ENCODE measurements at places on chromosomes 2 and 18. TPM values are rescaled to one million over a fixed set of nuclear protein-coding genes. Genes with fewer than 3 reads are reported as not detected.
A peak's percentile ranks its signal among the peaks of the same experiment; 100 is the strongest.

DNA sequence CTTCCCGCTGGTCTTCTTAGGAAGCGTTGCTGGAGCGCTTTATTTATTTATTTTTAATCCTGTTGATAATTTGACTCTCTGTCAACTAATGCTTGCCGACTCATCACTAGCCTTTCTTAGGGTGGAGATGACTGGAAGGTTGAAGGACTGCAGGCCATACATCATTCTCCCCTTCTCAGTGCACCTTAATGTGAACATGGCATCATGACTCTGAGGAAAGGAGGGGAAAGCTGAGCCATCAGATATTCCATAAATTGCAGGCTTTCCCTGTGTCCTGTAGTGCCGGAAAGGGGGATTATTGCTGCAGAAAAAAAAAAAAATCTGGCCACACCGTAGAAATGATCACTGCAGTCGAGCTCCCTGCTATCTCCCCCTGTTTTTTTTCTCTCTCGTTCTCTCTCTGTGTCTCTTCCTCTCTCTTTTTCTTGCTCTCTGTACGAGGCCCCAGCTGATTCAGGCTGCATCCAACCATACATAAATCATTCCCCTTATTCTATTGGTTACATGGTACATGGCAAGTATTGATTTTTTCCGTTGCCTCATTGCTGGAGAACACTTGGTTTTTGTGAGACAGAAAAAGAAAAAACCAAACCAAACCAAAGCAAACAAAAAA, 125.8 kb upstream of the EFEMP1 start:
- no peak for DNase-seq

Gene ANKRD30B
- total RNA-seq, result 0.57 TPM

- peak; percentile 54 for DNase-seq
Observed at GRCh38 chr2:175111200-175111657, 56.8 kb downstream of the ATF2 start.

- peak; percentile 49 for DNase-seq
Observed at GRCh38 chr2:178796079-178796677, 11.0 kb downstream of the TTN start.

- no peak for DNase-seq
Observed at GRCh38 chr18:11663439-11664029, 25.5 kb upstream of the GNAL start.

Gene PPP1R1C
- 5.2 TPM for total RNA-seq

Gene FARSB
- 27.4 TPM for total RNA-seq

Gene CELF4
- total RNA-seq, result not detected

GRCh38 chr2:108377815-108378630, at the start of gene SULT1C4:
Gene SULT1C4, plus strand, starts transcription at chr2:108377954. Its CDS starts 384 bp downstream, at chr2:108378338.
- DNase-seq, result no peak

DNA sequence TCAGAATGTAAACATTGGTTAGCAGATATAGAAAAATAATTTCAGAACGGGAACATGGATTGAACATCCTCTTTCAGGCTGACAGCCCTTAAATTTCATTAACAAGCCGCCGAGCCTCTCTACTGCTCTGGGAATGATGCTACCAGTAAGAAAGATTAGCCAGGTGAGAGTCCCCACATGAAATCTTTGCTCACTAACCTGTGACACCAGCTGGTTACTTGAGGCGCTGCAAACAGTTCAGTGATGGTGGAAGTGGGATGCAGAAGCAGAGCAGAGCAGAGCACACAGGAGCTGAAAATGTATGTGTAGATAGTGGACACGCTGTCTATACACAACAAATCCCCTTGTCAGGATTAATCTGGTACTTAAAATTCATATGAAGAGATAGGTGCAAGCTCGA, 721.1 kb downstream of the DPP10 start:
- no peak for DNase-seq

- DNase-seq, result peak; percentile 69
Observed at GRCh38 chr2:101546376-101547058, 71.6 kb upstream of the RFX8 start.

DNA sequence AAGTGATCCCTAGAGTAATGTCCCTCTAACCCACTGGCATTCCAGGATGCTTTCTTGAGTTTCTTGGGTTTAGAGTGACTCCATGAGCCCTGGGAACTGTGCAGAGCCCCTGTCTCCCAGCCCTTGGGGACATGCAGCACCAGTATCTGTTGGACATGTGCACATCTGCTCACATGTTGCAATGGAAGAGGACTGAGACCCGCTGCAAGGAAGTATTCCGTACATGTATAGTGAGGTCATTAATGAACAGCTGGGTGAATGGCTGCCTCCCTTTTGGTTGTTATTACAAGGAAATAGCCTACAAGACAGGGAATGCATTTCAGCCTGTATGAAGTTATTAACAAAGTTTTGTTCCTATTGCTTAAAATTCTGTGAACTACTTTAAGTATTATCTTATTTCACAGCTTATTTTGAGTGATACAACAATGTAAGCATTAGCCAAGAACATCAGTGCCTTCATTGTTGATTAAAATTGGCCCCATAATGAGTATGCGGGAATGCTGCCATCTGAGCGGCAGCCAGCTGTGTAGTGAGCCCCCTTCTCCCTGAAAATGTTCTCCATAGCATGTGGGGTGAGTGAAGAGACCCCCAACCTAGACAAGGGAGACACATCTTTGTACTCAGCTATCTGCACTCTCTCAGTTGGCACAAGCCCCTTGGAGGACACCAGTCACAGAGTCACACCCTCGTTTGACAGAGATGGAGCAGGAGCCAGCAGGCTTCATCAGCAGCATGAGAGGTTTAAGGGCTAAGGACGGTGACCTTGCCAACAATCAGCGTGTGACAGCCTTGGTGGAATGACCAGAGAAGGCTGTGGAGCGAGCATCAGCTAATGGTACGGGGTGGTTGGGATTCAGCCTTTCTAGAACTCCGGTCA, 87.4 kb downstream of the FAM210A start:
- no peak for DNase-seq

DNA sequence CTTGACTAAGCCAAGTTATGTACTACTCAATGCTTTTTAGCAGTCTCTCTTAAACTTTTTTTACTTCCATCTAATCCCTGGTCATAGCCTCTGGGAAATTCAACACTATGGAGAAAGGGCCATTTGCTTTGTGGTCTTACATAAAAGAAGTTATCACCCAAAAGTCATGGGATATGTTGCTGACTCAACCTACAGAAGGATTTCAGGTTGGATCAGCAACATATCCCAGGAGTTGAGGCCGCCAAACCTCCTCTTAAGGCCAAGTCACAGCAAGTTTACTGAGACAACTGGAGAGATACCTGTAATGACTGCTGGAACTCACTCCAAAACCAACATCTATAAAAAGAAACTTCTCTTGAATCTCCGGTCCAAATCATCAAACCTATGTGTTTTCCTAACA, 141.1 kb downstream of the IRS1 start:
- DNase-seq, result peak; percentile 71

GRCh38 chr2:51213826-51214225, 181.9 kb upstream of the NRXN1 start:
- DNase-seq, result no peak

- DNase-seq, result peak; percentile 8
Observed at GRCh38 chr2:187934236-187934635, 357.4 kb upstream of the GULP1 start.

GRCh38 chr2:41197781-41198180, 745.9 kb upstream of the SLC8A1 start:
- DNase-seq, result peak; percentile 4

DNA sequence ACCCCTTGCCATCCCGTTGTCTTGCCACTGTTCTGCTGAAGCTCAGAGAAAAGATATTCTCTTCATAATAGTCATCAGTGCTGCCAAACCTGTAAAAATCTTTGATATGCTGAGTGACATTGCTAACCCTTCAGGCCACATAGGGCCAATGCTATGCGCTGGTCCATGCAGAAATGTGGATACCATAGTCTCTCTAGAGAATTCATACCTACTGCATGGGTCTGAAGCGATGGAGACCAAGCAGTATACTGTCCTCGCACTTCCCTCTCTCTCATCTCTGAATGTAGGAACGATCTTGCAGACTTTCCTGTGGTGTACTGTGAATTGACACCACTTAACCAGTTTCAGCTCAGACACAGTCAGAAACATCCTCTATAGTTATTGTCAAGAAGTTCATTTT, 17.9 kb upstream of the ANKRD44 start:
- no peak for DNase-seq

GRCh38 chr2:75186821-75187220, 12.5 kb downstream of the TACR1 start:
- DNase-seq, result peak; percentile 11

DNA sequence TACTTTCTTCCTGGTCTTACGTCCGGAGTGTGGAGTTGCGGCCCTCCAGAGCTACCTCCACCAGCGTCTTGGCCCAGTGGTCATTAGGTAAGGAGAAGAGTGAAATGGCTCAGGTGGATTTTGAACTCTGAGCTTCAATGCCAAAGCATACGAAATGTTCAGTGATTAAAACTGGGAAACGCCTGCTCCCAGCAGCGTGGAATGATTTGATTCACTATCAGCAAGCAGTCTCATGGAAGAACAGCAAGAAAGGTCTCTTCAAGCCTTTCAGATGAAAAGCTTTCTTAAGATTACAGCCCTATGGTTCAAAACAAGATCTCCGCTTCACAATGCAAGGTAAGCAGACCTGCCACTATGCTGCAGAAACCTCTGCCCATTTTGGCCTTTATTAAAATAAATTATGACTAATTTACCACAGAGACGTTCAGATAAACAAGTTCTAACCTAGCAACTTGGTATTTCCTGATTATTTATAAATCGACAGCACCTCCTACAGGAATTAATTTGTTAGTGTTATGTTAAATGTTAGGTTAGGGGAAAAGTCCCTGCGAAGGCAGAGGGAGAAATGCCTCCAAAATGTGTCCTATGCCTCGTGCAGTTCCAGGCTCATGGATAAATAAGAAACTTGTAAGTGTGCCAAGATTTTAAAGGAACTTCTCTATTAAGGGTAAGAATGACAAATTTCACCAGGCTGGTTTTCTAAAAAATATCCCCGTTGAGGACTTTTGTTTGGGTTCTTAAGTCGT, 10.1 kb downstream of the SP9 start:
- DNase-seq, result peak; percentile 70

Gene BBS5
- 1.3 TPM for total RNA-seq

Gene ANKAR
- total RNA-seq, result 2.2 TPM

Gene SERPINB12
- not detected for total RNA-seq

DNA sequence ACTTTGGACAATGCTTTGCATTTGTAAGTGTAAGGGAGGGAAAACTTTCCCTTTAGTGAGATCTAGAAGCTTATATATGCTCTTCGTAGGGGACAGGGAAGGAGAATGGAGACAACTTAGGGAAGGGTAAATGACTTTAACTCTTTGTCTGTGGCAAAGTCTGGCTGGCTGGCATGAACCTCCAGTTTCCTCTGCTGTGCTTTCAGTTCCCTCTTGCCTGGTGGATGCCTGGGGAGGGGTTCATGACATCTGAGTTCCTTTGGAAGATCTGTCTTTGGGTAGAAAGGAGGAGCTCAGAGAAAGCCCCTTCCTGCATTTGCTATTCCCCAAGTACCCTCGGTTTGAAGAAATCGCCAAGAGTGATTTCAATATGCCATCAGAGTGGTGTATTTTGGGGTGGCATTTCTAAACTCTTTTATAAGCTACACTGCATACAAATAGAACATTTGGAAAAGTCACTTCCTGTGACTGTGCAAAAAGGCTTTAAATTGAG, 143.6 kb downstream of the VAPA start:
- peak; percentile 80 for DNase-seq

GRCh38 chr2:176879426-176879995, 333.1 kb upstream of the HNRNPA3 start:
- no peak for DNase-seq

Gene SLC5A7
- not detected for total RNA-seq

DNA sequence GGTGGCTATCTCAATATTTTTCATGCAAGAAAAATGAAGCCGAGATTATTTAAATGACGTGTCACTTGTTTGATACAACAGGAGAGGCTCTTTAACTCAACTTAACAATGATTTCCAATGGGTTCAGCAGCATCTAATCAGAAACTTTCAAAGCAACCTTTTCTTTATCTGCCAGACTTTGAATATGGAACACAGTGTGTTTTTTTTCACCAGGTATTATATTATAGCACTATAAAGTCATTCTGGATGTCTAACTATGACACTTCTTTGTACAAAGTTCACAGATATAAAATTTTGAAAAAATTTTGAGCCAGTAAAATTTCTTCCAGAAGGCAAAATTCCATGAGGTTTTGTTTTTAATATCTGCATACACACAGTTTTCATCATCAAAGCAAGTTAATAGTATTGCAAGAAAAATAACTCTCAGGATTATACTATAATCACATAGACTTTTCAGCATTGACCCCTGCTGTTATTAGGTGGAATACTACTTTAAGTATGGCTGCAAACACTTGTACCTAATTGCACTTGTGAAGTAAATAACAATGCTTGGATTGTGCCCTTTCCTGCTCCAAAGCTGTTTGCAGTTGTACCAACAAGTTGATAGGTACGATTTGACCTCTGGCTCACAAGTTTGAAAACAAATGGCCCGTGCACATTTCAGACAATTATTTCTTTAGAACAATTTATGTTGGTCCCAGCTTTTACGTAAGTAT, 44.0 kb upstream of the DSG1 start:
- DNase-seq, result no peak

Gene SOWAHC
- total RNA-seq, result 11.4 TPM

Gene FBXO36
- total RNA-seq, result 2.5 TPM

Gene NT5C1B
- total RNA-seq, result not detected

Gene COBLL1
- total RNA-seq, result 12.5 TPM

DNA sequence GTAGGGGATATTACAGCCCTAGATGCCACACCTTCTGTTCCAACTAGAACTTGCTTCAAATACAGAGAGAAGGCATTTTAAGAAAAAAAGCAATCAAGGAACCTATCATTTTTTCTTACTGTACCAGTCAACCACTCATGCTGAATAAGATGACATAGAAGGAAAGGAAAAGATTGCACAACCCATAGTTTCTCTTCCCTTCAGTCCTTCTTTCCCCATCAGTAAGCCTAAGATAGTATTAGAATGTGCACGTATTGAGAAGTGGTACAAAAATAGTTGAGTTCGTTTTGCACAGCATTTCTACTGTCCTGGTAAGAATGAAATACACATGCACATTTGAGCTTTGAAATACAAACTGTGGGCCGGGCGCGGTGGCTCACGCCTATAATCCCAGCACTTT, 27.0 kb upstream of the HK2 start:
- no peak for DNase-seq

GRCh38 chr2:13597176-13597575, 880.4 kb downstream of the TRIB2 start:
- DNase-seq, result no peak

- DNase-seq, result no peak
Observed at GRCh38 chr2:238936162-238937052, 88.5 kb downstream of the TWIST2 start.

Gene CFAP65
- total RNA-seq, result not detected
